ENCODE measurements at places on chromosomes 4 and X.

- DNase-seq = no peak
Observed at GRCh38 chr4:6279582-6280289, 10.1 kb downstream of the WFS1 start.

DNA sequence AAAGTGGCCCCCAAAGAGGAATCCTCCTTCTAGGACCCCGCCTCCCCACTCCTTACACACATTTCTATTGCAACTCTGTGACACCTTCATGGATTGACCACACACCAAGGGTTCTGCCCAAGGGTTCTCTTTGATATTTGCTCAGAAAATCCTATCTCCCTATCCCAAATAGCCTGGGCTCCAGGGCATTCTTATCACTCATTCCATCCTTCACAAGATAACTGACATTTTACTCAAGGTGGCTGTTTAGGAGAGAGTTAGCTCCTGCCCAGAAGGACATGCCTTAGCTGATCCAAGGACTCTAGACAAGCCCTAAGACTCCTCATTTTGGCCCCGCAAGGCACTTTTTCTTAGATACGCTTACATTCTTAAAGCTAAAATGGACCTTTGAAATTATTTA is 47.4 kb downstream of the ATXN3L start:
- DNase-seq = no peak

- no peak for DNase-seq
Observed at GRCh38 chr4:23717528-23718248, 172.2 kb downstream of the PPARGC1A start.

DNA sequence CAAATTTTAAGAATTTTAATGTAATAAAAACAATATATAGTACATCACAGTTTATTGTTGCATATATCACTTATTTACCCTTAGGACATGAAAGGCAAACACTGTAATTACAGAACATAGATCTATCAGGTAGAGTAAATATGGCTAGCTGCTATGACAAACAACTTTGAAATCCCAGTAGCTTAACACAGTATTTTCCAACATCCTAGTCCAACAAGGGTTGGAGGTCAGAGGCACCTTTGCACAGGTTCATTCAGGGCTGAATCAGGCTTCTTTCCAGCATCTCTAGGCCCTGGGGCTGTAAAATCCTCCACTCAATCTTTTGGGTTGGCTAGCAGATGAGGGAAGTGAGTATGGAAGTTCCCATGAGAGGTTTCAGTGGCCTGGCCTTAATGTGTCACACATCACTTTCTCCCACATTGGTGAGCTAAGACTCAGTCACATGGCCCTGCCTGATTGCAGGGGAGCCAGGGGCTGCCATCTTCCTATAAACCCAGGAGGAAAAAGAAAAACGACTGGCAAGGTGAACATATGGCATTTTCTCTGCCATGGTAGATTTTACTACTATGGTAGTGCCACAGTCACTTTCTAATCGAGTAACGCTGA is 32.9 kb downstream of the HERC6 start:
- no peak for DNase-seq

DNA sequence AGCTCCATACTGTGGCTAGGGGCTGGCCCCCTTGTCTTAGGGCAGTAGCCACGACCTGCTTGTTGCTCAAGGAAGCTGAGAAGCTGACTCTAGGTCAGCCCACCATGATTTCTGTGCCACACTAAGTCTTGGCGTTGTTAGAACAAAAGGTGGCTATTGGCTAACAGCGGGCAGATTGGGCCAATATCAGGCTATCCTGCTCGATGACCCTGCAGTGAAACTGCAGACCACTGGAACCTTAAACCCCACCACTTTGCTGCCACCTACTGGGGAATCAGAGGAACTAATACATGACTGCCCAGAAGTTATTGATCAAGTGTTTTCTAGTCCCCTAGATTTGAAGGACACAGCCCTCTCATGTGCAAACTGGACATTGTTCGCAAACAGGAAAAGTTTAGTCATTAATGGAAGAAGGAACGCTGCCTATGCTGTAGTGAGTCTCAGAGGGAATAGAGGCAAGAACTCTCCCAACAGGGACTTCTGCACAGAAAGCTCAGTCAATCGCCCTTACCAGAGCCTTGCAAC is 17.0 kb upstream of the PAPSS1 start:
- DNase-seq = no peak

DNA sequence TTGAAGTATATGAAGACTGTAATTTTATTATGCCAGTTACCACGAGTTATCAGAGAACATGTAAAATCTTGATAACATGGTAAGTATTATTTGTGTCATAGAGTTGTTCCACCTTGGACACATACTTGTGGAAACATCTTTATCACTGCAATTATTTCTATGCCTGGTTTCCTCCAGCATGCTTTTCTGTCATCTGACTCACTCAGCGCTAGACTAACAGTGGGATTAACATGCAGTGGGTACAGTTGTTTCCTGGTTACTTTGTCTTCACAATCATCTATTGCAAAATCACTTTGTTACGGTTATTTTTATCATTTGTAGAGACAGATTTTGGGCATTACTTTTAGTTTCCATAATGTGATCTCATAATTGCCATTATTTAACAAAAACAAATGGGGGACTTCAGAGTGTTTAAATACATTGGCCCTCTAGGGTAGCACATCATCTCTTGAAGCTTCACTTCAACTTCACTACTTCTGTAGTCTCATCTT is at the start of gene STATH:
Gene STATH (plus strand): TSS at position 441 of the 491 bp plus-strand sequence. CDS start 2,472 bp downstream, outside the sequence.
- DNase-seq = no peak

DNA sequence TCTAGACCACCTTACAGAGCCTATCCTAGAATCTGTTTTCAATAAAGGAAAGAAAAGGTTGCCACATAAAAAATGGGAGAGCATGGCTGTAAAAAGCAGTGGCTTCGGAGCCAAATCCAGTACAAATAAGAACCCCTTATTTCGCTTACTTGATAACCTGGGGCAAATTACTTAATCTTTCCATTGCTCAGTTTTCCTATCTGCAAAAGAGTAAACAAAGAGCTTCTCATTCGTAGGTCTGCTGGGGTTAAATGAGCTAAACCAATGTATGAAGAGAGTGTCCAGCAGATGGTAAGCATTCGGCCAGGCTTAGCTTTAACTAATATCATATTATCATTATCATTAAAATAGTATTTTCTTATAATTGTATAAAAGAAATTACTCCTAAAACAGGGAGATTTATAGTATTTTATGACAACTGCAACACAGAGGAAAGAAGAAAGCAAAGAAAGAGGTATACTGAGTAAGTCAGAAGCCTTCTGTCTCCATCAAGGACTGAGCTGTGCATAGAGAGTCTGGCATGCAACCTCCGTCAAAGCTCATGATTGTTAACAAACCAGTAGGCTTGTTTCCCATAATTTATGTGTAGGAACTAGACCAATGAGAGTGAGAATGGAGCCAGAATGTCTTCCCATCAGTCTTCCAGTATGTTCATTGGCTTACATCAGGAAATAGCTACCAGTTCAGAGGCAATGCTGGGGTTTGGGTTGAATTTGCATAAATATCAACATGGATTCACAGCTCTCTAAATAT is 364.9 kb downstream of the UNC5C start:
- no peak for DNase-seq

DNA sequence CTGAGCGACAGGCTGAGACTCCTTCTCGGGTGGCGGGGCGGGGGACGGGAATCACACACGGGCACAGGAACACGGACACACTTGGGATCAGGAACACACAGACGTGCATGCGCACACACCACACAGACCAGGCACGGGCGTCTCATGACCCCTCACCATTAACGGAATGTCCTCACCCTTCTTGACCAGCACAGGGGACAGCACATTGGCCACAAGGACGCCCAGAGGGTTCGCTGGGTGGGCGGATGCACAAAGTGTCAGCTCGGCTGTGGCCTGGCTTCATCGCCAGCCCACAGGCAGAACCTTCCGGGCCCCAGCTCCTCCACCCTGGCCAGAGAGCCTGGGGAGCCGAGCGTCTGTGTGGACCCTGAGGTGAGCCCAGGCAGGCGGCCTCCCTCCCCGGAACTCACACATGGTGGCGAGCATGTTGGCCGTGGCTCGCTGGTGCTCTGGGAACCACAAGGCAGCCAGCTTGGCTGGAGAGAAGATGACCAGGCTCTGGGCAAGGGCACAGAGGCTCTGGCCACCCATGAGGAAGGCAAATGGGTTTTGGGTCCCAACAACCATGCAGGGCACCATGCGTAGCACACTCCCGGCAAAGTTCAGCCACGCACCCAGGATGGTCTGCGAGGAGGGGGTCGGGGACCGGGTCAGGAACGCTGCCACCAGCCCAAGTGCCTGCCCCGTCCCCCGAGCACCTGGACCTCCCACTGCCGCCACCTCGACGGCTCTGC is 3.1 kb downstream of the SLC49A3 start:
- DNase-seq = no peak

DNA sequence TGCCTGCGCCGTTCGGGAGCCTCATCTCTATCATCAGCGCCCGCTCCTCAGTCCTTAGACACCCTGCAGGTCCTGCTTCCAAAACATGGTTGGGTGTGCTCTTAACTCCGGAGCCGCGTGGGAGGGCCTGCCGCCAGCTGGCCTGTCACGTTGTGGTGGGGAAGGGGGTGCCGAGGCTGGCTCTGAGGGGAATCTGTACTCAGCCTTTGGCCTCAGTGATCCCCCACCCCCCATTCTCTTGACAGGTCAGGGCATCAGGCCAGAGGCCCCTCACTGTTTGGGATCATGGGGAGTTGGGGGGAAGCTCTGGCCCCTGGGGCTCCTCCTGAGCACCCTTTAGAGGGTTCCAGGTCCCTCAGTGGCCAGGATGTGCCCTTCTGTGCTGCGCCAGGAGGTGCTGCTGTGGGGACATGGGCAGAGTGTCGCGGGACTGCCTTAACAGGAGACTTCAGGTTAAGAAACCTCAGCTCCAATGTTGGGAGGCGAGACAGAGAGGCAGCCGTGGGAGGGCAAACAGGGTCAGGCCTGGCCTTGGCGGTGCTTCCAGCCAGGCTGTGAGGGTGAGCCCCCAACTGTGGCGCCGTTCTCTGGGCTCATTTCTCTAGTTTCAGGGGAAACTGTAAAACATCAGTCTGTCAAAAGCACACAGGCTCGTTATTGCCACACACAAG is 33.5 kb downstream of the TRMT44 start:
- no peak for DNase-seq

GRCh38 chrX:100745205-100745604 is 13.3 kb upstream of the SYTL4 start:
- DNase-seq = no peak

DNA sequence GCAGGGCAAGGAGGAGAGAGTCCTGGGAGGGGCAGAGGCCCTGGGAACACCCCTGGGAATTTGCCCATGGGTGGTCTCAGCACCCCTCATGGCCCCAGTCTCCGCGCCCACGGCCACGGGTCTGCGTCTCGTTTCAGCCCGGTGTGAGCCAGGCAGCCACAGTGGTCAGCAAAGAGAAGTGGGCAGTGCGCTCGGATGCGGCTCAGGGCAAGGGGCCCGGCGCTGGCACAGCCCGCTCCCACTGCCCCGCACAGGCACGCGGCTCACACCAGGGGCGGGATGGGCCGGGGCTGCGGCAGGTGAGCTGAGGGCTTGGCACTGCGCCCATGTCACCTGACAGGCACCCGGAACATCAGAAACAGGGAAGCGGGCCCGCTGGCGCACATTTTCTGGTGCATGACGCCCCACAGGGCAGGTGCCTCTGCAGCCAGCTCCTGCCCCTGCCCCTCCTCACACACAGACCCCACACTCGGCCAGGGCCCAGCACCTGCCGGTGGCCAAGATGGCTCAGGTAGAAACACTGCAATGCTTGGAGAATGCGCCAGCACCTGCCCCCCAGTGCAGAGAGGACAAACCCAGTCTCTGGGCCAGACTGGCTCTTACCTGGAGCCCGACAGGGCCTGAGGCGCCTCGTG is 41.9 kb upstream of the MXD4 start:
- DNase-seq = no peak

DNA sequence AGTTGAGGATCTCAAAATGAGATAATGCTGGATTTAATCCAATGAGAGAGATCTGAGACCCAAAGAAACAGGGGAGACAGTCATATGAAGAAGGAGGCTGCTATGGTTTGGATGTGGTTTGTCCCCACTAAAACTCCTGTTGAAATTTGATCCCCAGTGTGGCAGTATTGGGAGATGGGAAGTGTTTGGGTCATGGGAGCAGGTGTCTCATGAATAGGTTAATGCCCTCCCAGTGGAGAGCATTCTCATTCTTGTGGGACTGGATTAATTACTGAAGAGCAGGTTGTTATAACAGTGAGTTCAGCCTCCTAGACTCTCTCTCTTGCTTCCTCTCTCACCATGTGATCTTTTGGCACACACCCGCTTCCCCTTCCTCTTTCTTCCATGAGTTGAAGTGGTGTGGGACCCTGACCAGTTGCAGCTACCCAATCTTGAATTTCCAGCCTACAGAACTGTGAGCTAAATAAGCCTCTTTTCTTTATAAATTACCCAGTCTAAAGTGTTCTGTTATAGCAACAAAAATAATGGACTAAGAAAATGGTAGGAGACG is 70.3 kb downstream of the PPEF2 start:
- peak; percentile 47 for DNase-seq

DNA sequence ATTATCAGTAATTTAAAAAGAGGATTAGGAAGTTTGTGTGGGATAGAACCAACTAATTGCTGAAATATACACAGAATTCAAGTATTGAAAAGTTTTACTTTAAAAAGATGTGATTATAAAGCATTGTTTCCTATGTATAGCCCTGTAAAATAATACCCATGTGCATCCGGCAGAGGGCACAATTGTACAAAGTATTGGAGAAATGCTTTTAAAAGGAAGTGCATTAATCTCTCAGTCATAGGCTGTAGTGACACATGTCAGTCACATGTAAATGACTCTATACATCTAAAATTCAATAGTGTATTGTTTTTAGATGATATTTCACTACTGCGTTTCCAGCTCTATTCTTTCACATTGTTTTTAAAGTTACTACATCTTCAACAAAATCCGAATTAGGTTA is 9.7 kb upstream of the GEMIN8 start:
- DNase-seq = peak; percentile 64

GRCh38 chr4:185096032-185096653 is 46.9 kb upstream of the SLC25A4 start:
- no peak for DNase-seq

DNA sequence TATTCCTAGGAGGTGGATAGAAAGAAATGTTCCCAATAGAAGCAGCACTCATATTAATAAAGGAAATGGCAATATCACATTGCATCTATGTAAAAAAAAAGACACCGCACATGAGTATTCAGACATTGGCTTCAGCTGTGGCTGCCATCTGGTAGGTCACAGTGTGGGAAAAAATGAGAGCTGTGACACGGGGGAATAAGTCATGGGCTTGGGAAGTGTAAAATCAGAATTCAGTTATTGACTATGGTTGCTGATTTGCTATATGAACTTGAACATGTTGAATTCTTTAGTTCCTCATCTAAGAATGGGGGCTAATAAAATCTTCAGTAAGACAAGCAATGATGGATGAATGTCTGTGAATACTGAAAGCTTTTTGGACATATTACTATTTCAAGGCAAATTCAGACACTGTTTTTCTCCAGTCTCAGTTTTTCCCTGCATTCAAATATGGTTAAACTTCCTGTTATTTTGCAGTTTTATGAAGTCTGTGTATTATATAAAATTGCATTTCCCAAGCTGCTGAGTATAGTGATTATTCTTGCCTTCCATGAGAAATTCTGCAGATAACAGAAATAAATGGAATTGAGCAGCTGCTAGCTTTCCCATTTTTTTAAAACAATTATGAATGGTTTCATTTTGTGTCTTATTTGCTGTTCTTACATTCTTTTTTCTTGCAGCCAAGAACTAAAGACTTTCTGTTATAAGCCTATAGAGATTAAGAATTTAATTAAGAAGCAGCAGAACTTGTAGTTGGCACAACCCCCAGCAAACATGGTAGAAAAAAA is 221.0 kb downstream of the ANKRD50 start:
- no peak for DNase-seq

Data from CD14-positive monocyte (primary cell).